NCI-H187 treated with DMSO at 0.1 percent for 48 hours (cell line): ENCODE measurements at places on chromosomes 1 and 21.

GRCh38 chr1:230186874-230187273 lies 119.8 kb downstream of the GALNT2 start:
- no peak for DNase-seq

DNA sequence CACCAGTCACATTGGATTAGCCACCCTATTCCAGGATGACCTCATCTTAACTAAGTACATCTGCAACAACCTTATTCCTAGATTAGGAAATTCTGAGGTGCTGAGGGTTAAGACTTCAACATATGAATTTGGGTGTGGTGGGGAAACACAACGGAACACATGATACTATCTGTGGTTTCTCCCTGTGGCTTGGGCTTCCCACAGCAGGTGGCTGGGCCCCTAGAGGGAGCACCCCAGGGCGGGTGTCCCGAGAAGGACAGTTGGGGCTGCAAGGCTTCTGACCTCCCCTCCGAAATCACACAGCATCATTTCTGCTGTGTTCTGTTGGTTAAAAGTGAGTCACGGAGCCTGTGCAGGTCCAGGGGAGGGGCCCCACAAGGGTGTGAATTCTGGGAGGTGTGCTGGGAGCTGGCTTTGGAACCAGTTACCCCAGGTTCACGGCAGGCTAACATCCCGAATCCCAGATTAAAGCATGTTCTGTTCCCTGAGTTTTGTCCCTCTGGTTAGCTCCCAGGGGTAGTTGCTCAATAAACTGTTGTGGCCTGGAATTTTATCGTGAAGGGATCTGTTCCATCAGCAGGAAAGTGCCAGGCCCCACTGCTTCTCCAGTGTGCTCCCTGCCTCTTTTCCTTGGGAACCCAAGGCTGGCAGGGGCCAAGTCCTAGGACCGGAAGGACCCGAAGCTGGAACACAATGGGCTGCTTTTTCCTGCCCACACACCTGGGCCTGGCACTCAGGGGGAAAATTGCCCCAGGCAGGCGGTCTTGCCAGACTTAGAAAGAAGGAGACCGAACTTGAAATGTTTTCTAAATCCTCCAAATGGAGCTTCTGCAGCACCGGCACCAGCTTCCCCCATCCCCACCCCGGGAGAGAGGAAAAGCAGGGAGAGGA lies 154.0 kb upstream of the WNT4 start:
- DNase-seq = no peak

- no peak for DNase-seq
Observed at GRCh38 chr1:12048372-12048771, 14.7 kb upstream of the TNFRSF8 start.

DNA sequence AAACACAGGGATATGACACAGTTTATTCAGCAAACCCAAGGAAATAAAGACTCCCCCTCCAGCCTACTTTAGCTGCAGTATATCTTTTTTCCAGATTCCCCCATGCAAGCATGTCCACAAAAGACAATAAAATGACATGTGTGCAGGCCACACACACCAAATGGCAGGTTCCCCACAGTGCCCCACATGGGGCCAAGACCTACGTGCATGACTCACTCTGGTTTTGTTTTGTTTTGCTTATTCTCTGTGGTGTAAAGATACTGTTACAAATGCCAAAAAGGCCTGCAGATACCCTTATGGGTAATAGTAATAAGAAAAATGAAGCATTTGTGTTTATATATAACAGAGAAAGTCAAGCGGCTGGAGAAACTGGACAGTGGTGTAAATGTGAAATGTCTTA lies 71.6 kb downstream of the RD3 start:
- no peak for DNase-seq

GRCh38 chr1:242201090-242201489 lies 202.2 kb upstream of the MAP1LC3C start:
- no peak for DNase-seq

DNA sequence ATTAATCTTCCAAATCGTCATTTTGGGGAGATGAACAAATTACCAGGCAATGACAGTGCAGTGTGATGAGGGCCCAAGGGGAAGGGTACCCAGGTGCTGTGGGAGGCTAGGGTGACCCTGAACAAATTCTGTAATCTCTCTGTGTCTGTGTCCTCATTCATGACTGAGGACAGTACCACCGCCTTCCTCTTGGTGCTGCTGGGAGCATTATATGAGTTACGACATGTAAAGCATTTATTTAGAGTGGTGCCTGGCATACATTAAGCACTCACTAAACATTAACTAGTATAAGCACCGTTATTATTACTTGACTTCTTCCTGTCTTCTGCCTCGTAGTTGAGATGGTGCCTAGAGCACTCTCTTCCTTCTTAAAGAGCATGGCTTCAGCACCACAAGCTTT lies 468.2 kb upstream of the VAMP3 start:
- DNase-seq = peak; percentile 47

DNA sequence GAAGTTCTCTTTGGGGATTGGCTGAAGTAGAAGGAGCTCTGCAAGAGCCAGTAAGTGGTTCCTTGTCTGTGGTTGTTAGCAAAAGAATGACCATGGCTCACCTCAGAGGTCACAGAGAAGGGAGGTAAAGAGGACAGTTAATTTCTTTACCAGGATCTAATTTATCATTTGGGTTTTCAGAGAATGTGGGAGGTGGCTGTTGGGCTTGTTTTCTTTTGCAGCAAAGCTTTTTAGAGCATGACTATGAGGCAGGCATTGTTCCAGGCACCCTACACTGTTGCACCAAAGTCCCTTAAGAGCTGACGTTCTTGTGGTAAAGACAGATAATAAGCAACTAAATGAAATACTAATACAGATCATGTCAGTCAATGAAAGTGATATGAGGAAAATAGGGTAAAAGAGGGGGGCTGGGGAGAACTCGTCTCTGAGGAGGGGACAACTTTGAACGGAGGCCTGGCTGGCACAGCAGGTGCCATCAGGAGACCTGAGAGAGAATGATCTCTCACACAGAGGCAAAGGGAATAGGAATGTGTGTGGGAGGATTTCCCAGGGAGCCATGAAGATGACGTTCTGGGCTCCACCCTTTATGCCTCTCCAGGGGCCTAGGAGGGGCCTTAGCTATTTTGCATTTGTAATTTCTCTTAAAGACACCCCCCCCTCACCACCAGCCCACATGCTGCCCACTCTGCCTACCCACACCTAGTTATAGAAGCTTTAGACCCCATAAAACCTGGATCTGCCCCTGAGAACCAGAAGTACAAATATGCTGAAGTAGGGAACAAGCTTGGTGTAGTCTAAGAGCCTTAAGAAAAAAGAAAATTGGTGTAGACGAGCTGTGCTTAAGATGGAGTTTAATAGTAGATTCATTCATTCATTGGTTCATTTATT lies 177.5 kb downstream of the ROR1 start:
- DNase-seq = no peak

DNA sequence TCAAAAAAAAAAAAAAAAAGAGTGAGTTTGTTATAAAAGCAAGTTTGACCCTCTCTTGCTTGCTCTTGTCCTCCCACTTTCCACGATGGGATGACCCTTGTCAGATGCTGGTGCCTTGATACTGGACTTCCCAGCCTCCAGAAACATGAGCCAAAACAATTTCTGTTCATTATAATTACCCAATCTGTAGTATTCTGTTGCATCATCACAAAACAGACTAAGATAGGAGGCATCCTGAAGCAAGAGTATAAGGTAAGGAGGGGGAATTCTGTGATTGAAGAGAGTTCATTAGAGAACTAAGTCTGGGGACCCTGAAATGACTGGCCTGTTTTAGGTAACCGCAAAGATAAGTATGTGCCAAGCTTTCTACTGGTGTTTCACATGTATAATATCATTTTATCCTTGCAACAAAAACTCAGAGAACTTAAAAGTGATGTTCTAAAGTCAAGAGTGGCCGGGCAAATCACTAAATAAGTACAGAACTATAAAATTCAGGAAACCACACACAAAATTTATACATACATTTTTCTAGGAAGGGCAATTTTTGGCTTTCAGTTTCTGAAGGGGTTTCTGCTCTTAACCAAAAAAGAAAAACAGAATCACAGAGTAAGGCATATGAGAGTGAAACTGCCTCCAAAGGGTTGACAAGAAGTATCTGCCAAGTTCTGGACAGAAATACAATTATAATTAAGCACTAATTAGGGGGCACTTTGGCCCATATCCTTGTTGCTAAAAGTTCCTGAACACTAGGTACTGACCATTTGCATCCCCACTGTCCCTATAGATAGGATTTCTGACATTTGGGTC lies 14.0 kb downstream of the DNALI1 start:
- no peak for DNase-seq

GRCh38 chr1:42002220-42002619 lies 83.5 kb upstream of the HIVEP3 start:
- DNase-seq = no peak

- no peak for DNase-seq
Observed at GRCh38 chr1:109111386-109112055, 2.4 kb upstream of the ELAPOR1 start.

GRCh38 chr1:64687725-64688327 lies 57.0 kb upstream of the RAVER2 start:
- no peak for DNase-seq

GRCh38 chr1:243345205-243345604 lies 89.4 kb downstream of the SDCCAG8 start:
- DNase-seq = no peak

- no peak for DNase-seq
Observed at GRCh38 chr1:13538832-13539231, 25.0 kb upstream of the LRRC38 start.

GRCh38 chr1:230250666-230251065 lies 175.5 kb downstream of the PGBD5 start:
- no peak for DNase-seq

GRCh38 chr1:198153103-198153502 lies 3.7 kb upstream of the NEK7 start:
- DNase-seq = no peak

DNA sequence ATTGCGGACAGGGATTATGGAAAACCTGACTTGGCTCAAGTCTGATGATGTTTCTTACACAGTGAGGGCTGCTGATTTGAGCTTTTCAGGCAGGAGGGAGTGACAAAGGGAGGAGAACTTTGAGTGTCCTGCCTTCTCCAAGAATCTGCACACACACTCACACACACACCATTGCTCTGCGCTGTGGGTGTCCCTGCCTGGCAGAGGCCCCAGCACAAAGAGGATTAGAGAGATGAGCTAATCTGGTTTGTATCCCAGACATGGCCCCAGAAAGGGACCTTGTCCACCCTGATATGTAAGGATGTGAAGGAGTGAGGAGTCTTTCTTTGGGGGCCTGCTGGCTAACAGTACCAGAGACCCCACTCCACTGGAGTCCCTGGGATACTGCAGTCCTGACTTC lies 5.9 kb upstream of the WNT2B start:
- DNase-seq = no peak

- no peak for DNase-seq
Observed at GRCh38 chr1:163565166-163565565, 243.4 kb downstream of the NUF2 start.
